CD4-positive, alpha-beta T cell (primary cell): ENCODE measurements at places on chromosomes 3 and 15. TPM values are rescaled to one million over a fixed set of nuclear protein-coding genes. Genes with fewer than 3 reads are reported as not detected.

Gene DALRD3
- total RNA-seq: 15.6 TPM

Gene DUOXA2
- total RNA-seq: not detected

Gene ATP2C1
- 44.0 TPM for total RNA-seq

Gene GHRL
- total RNA-seq: 3.2 TPM

Gene SLC24A5
- total RNA-seq: not detected

Gene SIDT1
- 37.3 TPM for total RNA-seq

Gene CELSR3
- total RNA-seq: 4.9 TPM

Gene ENTPD3
- not detected for total RNA-seq

DNA sequence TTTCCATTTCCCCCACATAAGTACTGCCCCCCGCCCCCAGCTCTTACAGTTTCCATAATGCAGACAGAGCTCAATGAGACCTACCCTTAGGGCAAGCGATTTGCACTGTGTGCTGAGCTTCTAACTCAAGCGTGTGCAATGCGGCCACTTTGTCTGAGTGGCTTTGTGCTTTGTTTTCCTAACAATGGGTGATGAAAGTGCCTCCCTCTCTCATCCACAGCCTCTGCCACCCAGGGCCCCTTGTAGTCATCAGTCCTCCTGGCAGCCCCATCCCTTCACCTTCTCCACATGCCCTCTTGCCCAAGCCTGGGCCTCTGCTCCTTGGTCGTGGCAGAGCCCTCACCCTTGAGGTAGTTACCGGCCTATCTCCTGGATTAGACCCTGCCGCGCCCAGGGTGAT, 17.2 kb downstream of the DAPK2 start:
- no peak for DNase-seq

DNA sequence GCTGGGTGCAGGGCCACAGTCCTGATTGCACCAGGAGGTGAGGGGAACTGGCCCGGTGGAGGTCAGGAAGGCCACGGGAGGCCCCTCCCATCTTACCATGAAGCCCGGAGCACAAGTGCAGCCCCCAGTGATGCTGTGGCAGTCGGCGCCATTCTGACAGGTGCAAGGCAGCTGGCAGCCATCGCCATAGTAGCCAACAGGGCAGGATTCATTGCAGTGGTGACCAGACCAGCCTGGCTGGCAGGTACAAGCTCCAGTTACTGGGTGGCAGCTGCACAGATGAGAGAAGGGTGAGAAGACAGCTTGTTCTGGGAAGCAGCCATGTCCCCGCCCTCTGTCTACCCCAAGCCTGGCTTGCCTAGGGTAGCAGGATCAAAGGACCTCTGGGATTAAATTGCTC, 88.2 kb downstream of the RAB11A start:
- DNase-seq: no peak

- no peak for DNase-seq
These were observed 6.6 kb downstream of the DIPK2A start for GRCh38 chr3:143978263-143978631.

DNA sequence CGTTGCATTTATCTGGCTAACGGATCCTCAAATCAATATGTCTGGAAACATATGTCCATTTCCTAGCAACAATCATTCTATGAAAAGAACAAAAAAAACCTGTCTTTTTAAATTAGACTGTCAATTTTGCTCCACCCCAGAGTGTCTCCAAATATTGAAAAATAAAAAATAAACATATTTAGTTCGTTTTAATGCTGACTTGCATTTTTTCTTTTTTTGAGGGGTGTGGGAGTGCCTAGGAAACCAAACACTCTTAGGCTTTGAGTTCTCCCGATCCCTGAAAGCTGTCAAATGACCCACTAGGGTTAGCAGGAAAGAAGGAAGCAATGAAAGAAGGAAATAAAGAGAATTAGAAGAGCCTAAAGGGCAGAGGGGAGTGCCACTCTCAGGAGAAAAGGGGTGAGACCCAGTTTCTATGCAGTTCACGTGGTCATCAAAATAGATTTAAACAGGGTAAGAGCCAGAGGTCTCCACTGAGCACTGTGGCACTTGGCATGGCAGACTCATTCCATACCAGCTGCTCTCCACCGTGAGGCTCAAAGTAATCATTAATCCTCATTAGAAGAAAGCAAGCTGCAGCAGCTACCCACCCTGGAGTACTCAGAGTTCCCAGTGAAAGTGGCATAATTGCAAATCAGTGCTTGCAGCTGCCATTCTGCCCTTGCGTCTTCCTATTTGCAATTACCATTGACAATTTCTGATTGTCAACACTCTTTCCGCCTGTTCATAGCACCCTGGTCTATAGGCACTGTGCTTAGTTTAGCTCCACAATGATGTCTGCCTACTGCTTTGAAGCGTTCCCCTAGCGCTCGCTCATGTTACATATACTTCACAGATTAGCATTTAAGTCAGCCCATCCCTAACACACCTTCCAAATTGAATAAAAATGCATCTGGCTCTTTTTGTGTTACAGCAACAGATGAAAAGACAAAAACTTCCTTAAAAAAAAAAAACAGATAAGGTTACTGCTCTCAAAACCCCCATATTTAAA, 32.3 kb downstream of the PDZRN3 start:
- no peak for DNase-seq

GRCh38 chr15:41961001-41961518, 11.3 kb downstream of the EHD4 start:
- no peak for DNase-seq

DNA sequence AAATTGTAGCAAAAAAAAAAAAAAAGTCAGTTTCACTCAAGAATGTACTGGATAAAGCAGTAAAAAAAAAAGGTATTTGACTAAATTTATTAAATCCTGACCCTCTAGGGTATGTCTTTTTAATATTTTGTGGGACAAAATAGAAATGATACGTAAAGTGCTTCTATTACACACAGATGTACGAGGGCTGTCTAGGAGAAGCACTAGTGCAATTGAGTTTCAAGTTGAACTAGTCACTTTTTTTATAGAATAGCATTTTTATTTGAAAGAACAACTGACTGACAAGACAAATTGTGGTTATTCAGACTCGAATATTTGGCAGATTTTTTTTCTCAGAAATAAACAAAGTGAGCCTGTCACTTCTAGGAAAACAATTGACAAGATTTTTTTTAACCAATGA, 49.0 kb downstream of the CCDC54 start:
- no peak for DNase-seq

DNA sequence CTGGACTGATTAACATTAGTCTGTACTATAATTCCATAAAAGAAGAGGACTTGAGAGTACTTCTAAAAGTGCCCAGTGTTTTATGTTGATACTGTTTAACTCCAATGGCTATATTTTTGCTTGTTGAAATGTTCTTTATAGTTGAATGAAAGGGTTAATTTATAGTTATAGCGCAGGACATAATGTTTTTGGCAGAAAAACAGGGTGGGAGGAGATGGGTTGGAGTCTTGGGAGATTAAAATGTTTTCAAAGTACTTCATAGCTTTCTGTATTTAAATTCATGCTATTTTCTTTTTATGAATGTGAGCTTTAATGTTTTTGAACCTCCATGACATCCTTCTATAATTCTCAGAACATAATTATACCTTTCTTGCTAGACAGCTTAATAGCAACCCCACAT, 108.2 kb downstream of the CNTN3 start:
- no peak for DNase-seq

DNA sequence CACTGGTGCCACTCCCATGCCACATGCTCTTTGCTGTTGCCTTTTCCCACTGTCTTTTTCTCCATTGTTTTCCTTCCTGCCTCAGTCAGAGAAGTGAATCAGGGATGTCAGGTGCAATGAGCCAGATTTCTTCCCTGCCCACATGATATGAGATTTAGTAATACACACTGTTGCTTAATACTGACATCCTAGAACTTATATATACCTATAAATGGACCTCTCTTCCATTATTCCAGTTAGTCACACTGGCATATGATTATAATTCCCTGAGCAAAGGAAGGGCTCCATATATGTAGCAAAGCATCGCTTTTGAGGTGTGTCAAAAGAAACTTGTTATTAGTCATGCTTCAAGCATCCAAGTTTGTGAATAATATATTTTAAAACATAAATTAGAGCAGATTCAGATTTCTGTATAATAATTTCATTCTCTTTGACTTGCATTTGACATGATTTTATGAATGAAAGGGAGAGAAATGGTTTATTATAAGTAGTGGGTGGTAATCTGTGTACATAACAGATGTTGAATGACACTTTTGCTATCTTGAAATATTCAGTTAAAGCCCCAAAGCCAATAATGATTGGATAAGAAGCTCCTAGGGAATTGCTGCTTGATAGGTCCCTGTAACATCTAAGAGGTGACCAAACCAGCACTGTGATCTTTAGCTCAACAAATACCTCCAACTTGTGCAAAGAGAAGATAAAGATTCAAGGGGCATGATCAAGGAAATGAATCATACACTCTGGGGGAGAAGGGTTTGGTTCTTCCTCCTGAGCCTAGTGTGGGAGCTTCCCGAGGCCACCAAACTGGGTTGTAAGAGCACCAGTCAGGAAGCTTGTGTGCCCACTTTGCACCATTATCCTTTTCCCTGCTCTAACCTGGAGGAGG, 48.6 kb downstream of the CHST2 start:
- no peak for DNase-seq

- no peak for DNase-seq
These were observed 105.2 kb upstream of the KLHL25 start for GRCh38 chr15:85899927-85900326.

DNA sequence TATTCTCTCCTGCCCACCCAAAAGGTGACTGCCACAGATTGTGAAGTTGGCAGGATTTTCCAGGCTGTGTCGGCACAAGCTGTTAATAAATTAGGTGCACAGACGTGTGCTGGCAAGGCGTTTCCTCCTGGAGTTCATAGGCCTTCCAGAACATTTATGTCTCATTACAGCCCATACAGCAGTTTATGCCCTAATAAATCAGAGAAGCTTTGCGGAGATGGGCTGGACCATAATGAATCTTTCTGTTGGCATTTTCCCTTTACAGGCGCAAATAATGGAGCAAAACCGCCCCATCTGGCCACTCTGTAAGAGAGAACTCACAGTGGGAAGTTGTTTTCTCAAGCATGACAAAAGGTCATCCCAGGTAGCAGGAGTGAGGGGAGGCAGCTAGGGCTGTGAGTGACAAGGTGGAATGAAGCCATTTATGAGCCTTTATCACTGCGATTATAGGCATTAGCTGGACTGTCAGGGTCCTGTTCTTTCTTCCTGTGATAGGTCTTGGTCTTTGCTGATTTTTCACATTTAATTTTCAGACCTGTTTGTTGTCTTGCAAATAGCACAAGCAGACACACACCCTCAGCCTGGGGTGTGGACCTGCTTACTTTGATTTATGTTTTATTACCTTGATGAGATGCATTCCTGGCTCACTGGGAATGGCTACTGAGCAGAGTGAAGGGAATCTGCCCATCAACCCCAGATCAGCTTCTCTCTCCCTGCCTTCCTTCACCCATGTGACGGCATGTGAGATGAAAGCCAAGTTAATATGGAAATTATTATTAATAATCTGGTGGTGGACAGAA, 257.5 kb downstream of the LRTM1 start:
- no peak for DNase-seq

- no peak for DNase-seq
These were observed 270.0 kb upstream of the TPRG1 start for GRCh38 chr3:188901671-188902287.

DNA sequence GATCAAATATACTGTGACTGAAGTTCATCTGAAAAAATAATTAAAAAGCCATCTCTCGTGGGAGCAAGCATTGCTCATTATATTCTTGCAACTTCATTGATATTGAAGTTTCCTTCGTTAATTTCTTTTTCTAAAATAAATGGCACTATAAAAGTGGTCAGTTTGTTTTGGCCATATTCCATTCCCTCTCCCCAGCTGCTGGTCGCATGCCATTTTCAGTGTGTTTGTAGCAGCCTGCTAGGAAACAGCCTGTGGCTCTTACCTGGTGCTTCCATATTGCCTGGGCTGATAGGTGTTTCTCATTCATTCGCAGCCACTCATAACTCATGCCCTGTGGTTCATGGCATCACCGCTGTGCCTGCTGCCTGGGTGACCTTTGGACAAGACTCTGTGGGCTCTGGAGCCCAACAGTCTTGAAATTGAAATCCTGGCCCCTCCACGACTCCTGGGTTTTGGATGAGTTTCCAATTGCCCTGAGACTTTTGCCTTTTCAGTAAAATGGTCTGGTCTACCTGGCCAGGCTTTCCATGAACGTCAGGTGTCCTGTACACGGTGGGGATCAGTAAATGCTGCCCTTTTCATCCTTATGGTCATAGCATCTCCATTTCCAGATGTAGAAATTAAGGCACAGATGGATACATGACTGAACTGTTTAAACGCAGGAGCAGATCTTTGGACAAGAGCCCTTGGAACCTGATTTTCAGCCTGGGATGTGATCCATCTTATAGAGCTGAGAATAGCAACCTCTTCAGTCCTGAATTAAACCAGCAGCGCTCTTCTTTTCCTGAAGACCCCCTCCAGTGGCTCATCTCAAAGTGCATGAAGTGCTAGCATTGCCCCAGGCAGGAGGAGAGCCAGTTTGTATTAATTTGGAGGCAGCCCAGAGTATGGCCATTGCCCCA, 69.4 kb downstream of the SLCO3A1 start:
- no peak for DNase-seq

GRCh38 chr3:155211266-155211665, 82.2 kb downstream of the STRIT1 start:
- no peak for DNase-seq

DNA sequence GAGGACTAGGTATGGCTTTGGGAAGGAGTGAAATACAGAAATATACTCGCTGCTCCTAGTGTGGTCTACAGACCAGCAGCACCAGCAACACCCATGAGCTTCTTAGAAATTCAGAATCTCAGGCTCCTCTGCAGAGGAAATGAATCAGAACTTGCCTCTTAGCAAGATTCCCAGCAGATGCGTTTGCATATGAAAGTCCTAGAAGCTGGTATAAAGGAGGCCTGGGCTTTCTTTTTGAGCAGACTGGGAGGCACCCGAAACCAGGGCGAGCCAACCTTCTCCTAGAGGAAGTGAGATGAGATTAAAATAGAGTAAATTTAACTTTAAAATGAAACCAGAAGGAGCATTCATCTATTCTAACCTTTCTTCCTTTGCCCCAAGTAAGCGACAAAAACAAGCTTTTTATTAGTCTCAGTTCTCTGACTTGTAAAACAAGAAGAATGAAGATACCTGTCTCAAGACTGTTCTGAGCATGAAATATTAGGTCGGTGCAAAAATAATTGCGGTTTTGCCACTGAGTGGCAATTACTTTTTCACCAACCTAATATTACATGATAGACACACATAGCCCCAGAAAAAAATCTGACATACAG, 140.0 kb downstream of the PDZRN3 start:
- DNase-seq: no peak

DNA sequence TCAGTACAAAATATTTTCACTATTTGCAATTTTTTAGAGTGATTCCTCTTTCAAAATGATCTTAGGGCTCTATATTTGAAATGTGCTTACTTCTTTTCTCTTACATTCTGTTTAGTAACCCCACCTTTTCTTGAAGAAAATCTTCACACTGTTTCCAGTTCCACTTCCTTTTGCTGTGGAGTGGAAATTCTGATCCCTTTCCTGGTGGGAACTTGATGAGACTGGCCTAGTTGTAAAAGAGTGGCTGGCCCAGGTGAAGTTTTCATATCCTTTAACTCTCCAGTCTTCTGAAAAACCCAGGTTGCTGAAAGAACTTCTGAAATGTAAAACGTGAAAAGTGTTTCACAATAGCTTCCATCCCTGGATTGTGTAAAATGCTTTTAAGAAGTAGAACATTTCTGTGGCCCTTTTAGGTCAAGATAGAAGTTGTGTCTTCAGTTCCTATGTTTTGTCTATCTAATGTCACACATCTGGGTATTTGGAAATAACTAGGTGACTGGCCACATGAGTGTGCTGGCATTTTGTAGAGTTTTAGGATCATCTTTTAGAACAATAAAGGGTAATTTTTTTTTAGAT, 84.8 kb upstream of the LRIG1 start:
- no peak for DNase-seq
